ENCODE measurements at places on chromosomes 6 and 20. TPM values are rescaled to one million over a fixed set of nuclear protein-coding genes. Genes with fewer than 3 reads are reported as not detected.
A peak's percentile ranks its signal among the peaks of the same experiment; 100 is the strongest.

DNA sequence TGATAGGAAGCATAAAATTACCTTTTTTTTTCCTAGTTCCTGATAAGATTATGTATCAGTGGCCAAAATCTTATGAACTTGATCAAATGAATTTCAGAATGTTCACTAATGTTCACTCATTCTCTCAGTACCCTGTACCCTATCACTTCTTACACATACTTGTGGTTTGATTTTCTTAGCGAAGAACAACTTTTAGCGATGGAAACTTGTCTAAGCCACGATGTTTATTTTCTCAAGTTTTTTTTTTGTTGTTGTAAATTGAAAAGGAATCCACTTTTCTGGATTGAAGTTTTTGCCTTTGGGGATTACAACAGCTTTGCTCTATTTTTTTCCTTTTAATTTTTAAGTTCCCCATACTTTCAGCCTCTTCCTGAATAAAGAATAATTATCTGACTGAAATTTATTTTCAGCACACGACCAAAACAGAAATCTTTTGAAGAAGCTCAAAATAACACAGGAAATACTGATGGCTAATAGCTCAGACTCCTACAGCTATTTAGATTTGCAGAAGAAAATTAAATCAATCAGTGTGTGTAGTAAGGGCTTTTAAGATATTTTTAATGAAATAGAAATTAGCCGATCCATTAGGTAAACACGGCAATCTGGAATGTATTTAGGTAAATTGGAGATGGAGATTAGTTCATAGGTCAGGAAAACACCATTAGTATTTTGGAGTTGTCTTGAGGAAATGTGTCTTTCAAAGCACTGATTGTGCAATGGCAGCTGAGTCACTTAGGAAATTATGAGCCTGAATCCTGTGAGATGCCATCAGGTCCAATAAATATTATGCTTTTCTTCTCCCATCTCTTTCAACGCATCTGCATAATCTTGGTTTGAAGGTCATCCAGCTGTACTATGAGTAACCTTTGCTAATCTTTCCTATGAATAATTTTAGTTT is 217.5 kb downstream of the GJA1 start:
- no peak for DNase-seq

- DNase-seq = peak; percentile 73
Observed at GRCh38 chr20:44576297-44576696, 6.1 kb upstream of the PKIG start.

DNA sequence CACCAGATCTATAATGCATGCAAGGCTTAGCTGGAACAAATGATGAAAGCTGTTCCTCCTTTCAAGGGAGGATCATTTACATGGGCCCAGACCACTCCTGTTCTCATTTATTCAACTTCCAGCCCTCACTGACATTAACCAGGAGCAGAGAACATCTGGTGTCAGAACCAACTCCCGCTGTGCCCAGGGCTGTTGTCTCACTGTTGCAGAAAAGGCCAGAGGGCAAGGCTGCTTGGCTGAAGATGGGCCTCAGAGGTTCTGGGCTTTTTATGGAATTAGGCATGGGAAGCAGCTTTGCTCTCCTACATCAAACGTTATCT is 164.2 kb downstream of the GMPR start:
- no peak for DNase-seq

GRCh38 chr20:53028337-53029007 is 56.3 kb downstream of the TSHZ2 start:
- no peak for DNase-seq

DNA sequence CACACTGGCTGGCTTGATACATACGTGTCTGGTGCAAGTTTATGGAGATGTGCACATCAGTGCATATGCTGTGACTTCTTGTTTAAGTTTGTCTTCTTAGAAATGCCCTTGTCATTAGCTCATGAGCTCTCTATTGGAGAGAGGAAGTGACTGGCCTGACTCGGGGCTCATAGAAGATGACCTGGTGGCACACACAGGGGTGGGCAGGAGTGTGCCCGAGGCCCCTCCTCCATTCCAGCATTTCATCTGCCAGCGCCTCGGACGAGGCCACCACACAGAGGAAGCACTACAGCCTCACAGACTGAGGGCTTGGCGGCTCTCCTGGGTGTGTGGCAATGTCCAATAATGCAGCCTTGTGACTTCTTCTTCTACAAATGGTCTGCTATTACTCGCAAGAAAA is 109.7 kb downstream of the FAM120B start:
- no peak for DNase-seq

DNA sequence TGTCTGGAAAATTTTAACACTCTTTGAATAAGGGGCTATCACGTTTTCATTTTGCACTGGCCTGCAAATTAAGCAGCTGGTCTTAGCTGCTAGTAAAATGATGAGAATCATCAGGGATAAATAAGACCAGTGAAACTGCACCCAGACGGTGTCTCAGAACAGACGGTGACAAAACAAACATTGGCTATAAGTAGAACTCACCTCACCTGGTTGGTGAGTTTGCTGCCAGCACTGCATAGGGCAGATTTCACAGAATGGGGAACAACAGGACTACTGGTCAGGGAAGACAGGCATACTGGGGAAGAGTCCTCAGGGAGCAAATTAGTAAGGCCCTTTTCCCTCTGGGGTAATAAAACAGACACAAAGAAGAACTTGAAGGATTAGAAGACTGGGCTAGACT is 175.9 kb upstream of the CITED2 start:
- DNase-seq = no peak

Gene VWA7
- not detected for total RNA-seq

Gene FOXP4
- total RNA-seq = 1.2 TPM
